ENCODE measurements at places on chromosomes 2 and 18. TPM values are rescaled to one million over a fixed set of nuclear protein-coding genes. Genes with fewer than 3 reads are reported as not detected.

The CD8B gene
- total RNA-seq = 4.3 TPM

The SP140 gene
- total RNA-seq = 2.5 TPM

The FHOD3 gene
- 24.1 TPM for total RNA-seq

The FER1L5 gene
- total RNA-seq = not detected

The MAIP1 gene
- total RNA-seq = 14.8 TPM

The DSG1 gene
- not detected for total RNA-seq

The IL1B gene
- total RNA-seq = not detected

The TRAPPC12 gene
- 65.6 TPM for total RNA-seq

The C1GALT1C1L gene
- 0.66 TPM for total RNA-seq

The POU3F3 gene
- total RNA-seq = 0.11 TPM

The SERPINB4 gene
- total RNA-seq = not detected

The FAM237A gene
- not detected for total RNA-seq

The ZAP70 gene
- 2.1 TPM for total RNA-seq

The CRYGC gene
- total RNA-seq = not detected

The HNRNPLL gene
- total RNA-seq = 53.1 TPM

The ABHD1 gene
- total RNA-seq = not detected

The CRYBA2 gene
- total RNA-seq = not detected

The B3GNT7 gene
- total RNA-seq = 3.7 TPM

The KRTCAP3 gene
- not detected for total RNA-seq

The ANAPC1 gene
- total RNA-seq = 39.2 TPM

The HJURP gene
- 0.23 TPM for total RNA-seq

The MARS2 gene
- total RNA-seq = 3.3 TPM

The SLC5A7 gene
- total RNA-seq = 1.1 TPM

The DCDC2C gene
- not detected for total RNA-seq

The TEX44 gene
- not detected for total RNA-seq

The AGFG1 gene
- 56.6 TPM for total RNA-seq

The FOXD4L1 gene
- total RNA-seq = not detected

The AQP4 gene
- 0.33 TPM for total RNA-seq

The EML6 gene
- 0.78 TPM for total RNA-seq

The CEBPZ gene
- 22.4 TPM for total RNA-seq

The IL36G gene
- not detected for total RNA-seq

The ANKRD30BL gene
- total RNA-seq = not detected

The DHX57 gene
- 17.4 TPM for total RNA-seq

The CYP26B1 gene
- 2.5 TPM for total RNA-seq
